ENCODE measurements at places on chromosomes 11 and 22.

DNA sequence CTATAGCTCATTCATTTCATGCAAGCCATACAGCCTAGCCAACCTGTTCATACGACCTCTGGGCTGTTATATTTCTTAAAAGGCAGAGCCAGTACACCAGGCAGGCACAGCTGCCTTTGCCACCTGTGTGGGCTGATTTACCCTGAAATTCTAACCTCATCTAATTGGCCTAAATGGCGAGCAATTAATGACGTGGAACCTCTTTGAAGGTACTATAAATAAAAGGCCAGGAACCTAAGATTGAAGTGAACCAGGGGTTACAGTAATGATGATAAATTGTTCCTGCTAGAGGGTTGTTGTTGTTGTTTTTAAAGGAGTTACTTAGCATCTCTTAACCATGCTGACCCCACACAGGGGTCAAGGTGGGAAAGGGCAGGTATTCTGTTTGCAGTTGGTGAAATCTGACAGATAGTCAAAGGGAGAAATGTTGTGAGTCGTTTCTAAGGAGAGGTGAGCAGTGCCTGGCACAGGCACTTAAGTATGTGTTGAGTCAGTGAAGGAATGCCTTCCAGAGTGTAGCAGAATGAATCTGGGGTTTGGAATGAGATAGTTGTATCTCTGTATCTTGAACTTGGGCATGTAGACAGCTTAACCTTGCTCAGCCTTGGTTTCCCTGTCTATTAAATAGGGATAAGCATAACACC, 213.5 kb upstream of the NAV2 start:
- DNase-seq: no peak

GRCh38 chr11:7596975-7597391, 76.3 kb downstream of the CYB5R2 start:
- no peak for DNase-seq

GRCh38 chr11:46240861-46241260, 36.6 kb upstream of the CREB3L1 start:
- no peak for DNase-seq

DNA sequence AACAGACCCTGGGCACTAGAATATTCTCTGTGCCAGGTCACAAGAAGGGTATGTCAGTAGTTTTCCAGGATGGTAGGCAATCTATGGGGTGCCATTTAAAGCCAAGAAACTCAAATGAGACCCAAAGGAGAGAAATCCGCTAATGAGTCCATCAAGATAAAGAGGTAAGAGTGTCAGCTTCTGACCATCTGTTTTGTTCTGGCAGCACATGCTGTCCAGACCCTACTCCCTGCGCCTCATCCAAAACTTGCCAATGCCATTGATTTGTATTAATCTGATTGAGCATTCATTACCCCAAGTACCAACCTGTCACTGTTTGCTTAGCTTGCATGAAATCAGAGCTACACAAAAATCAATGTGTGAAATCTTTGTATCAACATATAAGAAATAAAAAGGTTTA, 229.0 kb downstream of the BLID start:
- no peak for DNase-seq

DNA sequence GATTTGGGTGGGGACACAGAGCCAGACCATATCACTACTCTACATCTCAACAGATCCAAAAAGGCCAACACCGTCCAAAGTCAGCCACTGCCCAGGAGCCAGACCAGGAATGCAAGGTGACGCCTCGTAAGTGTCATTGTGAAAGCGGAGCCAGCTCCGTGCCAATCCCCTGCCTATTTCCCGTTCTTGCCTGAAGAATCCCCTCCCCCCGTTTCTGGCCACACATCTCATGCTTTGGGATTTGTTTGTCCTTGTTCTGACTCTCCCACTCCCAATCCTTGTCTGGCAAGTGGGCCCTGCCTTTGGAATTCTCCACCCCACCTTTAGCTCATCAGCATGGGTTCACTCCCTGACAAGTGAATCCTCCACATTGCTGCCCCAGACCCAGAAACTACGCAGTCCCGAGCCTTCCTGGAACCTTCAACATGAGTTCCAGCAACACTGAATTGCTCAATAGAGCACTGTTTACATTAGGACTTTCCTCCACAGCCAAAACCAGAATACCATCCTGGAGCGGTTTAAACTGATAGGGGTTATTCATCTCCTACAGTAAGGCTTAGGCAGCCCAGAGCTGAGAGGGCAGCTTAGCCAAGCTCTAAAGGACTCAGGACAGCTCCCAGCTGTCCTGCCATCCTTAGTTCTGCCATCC, 6.0 kb upstream of the SLC35C1 start:
- no peak for DNase-seq

GRCh38 chr11:24688981-24689380, 192.1 kb downstream of the LUZP2 start:
- DNase-seq: no peak

DNA sequence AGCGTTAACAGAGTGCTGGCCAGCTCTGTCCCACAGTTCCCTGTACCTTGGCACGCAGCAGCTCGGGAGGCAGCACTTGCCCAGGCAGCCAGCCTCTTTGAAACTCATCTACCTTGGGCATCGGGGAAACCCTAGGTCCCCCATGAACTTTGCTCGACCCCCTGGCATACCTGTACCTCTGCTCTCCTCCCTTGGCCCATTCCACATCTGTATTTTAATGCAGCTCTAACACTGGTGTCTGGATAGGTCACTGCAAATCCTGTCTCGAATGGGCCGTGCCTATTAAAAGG, 304.1 kb downstream of the TBC1D22A start:
- DNase-seq: no peak

DNA sequence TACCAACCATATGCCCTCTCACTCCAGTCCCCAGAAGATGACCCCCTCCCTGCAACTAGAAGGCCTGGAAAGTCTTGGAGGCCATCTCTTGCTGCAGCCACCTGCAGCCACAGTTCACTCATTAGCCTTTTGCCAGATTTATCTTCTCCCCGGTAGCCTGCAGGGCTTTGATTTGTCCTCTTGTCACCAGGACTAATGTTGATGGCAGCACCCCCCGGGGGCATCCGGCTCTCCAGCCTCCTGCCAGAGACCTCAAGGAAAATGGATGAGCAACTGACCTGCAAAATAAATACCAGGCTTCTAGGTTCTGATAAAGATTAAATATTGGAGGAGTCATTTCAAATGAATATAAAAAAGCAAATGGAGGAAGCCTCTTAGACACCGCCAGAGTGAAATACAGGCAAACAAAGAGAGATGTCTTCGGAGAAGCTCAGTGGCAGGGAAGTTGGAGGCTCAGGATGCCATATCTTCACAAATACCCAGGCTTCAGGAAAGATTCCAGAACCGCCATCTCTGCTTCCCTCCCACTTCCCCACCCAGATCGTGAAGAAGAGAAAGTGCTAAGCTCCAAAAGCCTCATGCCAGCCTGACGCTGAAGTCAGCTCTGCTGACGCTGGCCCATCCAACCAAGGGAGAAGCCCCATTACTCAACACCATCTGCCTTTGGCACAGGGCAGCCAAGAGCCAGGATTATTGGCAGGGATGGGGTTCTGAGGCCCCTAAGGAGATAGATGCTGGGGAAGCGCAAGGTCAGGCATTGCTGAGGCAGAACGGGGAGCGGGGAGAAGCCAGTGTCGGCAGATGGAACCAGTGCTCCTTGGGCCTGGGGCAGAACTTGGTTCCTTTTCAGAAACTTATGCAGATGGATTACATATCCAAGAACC, 362.7 kb downstream of the CADM1 start:
- DNase-seq: no peak

- DNase-seq: no peak
Observed at GRCh38 chr22:22061085-22062077, 78.8 kb upstream of the TOP3B start.

DNA sequence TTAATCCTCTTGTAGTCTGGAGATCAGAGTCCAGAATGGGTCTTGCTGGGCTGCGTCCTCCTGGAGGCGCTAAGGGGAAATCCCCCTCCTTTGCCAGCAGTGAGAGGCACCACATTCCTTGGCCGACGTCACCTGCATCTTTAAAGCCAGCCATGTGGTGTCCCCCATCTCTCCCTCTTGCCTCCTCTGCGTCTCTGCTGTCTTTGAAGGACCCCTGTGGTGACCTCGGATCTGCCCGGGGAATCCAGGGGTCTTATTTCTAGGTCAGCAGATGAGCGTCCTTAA, 27.2 kb upstream of the PARVB start:
- no peak for DNase-seq

DNA sequence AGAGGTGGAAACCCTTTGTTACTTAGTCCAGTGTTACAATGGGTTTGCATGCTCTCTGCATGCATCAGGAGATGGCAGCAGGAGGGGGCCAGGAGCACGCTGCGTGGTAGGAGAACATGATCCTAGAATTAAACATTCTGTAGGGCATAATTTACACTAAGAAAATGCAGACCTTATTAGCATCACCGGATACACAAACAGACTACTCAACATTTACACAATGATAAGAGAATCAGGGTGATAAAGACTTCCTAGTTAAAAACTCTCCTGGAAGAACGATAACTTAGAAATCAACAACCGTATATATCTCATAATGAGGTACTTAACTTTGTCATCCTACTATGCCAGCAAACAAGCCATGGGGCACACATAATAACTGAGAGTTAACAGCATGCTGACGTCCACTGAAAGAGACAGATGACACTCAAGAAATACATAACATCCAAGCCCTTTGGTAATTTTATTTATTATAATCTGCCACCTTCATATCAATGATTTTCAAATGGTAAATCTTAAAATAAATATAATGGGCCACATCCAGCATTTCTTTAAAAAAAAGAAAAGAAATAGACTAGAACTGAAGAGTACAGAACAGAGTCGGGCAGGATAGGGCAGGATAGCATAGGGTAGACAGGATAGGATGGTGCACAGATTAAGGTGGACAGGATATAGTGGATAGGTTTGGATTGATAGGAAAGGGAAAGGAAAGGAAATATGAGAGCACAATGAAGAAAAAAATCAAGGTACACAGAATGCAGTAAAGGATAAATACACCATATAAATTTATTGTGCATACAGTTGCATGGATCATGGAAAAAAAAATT, 27.5 kb downstream of the CADM1 start:
- no peak for DNase-seq

- no peak for DNase-seq
Observed at GRCh38 chr11:28417601-28418323, 309.6 kb downstream of the METTL15 start.

GRCh38 chr11:41613326-41613725, 153.9 kb upstream of the LRRC4C start:
- DNase-seq: no peak

DNA sequence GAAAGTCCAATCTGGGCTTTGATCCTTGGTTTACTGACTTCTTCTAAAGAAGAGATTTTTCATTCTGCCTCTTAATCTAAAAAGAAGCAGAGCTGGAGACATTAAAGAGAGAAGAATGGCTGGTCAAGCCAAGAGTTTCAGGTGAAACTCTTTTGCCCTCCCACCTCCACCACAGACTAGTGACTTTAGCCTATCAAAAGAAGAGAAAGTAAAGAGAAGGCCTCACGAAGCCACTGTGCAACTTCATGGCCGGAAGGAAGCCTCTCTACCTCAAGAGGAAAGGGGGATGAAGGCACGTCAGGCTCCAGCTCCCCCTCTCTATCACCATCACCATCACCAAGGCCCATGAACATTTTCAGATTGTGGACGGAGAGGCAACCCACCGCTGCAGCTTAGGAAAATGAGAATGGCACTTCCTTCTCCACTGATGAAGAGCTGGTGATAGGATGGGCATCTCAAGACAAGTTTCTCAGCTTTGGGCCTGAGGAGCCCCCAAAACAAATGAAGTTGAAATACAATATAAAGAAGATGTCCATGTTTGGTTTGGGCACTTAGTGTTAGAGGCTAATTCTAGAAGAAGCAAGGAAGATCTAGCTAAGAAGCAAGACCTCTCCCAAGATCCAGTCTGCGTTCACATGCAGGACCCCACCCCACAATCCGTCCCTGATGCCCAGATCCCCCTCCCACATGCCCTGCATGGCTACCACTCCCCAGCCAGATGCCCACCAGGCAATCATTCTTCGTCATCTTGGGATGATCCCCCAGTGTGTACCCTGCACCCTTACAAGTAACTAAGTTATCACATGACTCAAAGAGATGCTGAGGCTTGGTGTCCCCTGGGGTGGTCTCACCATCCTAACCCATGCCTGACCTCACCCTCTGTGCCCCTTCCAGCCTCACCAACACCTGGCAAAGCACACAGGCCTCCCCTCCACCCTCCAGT, 52.6 kb downstream of the IGSF9B start:
- no peak for DNase-seq

DNA sequence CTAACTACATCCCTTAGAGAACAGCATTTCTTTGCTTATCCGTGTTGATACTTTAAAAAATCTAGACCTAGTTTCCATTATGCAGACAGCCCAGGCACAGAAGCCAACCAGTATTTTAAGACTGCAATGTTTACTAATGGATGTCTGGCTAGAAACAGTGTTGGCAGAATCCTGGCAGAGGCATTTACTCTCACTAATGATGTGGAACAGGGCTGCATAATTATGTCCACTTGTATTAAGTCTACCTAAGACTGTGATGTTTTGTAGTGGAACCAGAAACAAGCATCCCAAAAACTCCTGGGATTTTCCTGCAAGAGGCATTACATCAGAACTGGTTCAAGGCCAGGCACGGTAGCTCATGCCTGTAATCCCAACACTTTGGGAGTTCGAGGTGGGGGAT, 50.2 kb upstream of the PICALM start:
- no peak for DNase-seq

- peak; percentile 53 for DNase-seq
Observed at GRCh38 chr11:19101796-19102520, 15.0 kb upstream of the ZDHHC13 start.

DNA sequence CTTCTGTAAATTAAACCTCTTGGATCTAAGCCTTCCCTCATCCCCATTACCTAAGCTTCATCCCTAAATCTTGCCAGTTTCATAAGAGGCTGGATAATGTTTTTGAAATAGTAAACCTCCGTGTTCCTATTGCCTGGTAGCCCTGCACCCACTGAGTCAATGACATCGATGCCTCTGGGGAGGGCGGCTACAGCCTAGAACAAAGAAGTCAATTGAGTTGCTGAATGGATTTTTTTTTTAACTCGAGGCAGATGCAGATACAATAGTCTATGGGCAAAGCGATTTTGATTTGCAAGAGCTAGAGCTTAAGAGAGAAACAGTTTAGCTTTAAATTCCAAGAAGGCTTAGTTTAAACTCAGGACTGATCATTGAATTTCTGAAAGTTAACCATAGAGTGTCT, 121.3 kb downstream of the NECTIN1 start:
- DNase-seq: no peak

- no peak for DNase-seq
Observed at GRCh38 chr22:46652081-46652846, 32.1 kb downstream of the GRAMD4 start.

GRCh38 chr11:76736773-76737495, 46.2 kb upstream of the TSKU start:
- DNase-seq: no peak

- no peak for DNase-seq
Observed at GRCh38 chr11:116882386-116882785, 45.0 kb upstream of the APOA1 start.
